Effector CD8-positive, alpha-beta T cell (primary cell): ENCODE measurements at places on chromosomes 3 and 15.

DNA sequence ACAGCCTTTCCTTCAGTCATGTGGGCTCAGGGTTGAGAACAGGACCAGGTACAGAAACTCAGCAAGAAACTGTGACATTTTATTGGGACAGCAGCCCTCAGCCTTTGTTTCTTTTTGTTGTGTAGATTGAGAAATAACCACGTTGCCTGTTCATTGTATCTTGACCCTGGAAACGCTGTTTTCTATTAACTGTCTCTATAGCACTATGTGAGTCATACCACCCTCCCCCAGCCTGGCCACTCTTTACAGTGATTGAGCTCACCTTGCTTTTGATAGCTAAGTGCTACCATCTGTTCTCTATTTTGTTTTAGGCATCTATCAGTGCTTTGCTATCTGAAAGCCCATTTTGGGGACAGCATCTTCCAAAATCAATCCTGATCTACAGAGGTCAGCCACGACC is 127.9 kb downstream of the CD47 start:
- no peak for DNase-seq

GRCh38 chr3:73509816-73510215 is 114.9 kb downstream of the PDZRN3 start:
- no peak for DNase-seq

- no peak for DNase-seq
Measured at GRCh38 chr3:105343991-105344390, 22.7 kb upstream of the ALCAM start.

GRCh38 chr3:65371053-65371452 is 667.7 kb downstream of the MAGI1 start:
- DNase-seq: no peak

DNA sequence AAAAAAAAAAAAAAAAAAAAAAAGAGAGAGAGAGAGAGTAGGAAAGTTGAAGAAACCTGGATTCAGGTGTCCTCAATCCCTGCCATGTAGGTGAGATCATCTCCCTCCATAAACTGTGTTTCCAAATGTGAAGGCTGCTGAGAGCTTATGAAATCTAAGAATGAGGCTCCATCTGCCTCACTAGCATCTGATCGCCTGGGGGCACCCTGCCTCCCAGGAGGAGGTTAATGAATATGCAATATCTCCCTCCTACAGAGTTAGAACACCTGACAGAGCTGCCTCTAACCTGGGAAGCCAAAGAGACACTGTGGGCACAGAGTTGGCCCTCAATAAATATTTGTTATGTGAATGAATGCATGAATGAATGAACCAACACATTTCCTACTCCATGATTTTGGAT is 23.8 kb upstream of the ZNF148 start:
- no peak for DNase-seq
